ENCODE measurements at places on chromosomes 7 and 10. TPM values are rescaled to one million over a fixed set of nuclear protein-coding genes. Genes with fewer than 3 reads are reported as not detected.

GPR15LG gene
- polyA plus RNA-seq, result not detected

TAS2R5 gene
- 0.89 TPM for polyA plus RNA-seq

SPDYE8 gene
- 0.34 TPM for polyA plus RNA-seq

PNLIPRP2 gene
- 0.19 TPM for polyA plus RNA-seq

VIPR2 gene
- polyA plus RNA-seq, result 2.7 TPM

MCM7 gene
- polyA plus RNA-seq, result 144 TPM

CALN1 gene
- 7.6 TPM for polyA plus RNA-seq

ACBD7 gene
- polyA plus RNA-seq, result 2.8 TPM

TMEM229A gene
- polyA plus RNA-seq, result 0.94 TPM

EGFR gene
- polyA plus RNA-seq, result 1.5 TPM

HOXA6 gene
- not detected for polyA plus RNA-seq

TMUB1 gene
- 47.6 TPM for polyA plus RNA-seq

DNA sequence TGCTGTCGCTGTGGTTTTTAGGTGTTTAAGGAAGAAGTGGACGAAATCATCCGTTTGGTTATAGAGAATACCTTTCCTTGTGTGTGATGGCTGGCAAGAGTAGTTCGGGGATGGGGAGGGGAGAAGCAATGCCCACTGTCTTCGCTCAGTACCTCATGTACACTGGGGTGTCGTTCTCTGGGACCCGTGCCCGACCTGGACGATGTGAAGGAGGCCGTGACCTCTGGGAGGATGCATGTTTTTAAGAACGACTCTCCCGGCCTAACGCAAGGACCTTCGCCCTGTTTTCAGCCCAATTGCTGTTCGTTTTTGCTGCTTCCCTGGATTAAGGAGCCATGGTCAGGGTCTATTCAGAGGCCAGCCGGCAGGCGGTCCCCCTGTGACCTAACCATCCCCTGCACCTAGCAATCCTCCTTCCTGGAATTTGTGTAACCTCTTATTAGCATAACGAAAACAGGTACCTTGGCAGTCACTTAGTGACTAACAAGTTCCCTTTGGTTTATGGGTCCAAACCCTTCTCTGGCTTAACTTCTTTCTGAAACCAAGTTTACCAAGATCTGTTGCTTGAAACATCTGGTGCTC is 1.3 kb downstream of the NFE2L3 start:
- DNase-seq, result peak; percentile 69

- DNase-seq, result no peak
Measured at GRCh38 chr10:3481496-3481895, 303.5 kb downstream of the KLF6 start.

GRCh38 chr10:3807211-3807927 is 22.4 kb upstream of the KLF6 start:
- peak; percentile 34 for DNase-seq

DNA sequence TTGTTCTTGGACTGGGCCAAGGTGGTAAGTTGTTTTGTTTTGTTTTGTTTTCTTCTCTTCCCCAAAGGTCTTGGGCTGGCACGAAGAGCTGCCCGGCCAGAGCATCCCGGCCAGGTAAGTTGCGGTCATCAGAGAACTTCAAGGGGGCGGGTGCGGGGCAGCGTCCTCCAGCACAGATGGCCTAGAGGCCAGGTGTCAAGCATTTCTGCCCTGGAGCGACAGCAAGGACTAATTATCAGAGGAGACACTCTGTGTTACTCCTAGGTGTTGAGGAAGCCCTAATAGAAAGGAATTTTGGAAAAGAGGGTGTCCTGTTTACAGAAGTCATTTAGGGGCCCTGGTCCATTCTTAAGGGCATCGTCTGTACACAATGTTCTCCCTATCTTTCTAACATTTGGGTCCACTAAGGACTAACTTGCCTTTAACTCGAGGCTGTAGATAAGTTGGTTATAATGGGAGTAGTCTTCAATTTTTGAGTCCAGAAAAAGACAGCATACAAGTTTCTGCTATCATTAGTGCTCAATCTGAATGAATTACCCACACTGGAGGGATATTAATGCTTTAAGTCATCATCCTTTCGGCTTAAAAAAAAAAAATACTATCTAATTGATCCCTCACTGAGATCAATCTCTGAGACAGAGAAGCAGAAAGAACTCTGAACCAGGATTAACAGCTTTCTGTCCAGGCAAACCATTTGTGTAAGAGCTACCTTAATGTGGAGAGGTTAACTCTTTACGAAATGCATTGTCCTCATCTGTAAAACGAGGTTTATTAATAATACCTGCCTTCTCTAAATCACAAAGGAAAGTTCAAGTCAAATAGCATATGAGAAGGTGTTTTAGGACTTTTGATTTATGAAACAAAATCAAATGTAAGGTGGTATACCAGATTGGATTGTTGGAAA is 1.5 kb downstream of the ITGB8 start:
- peak; percentile 53 for DNase-seq

DNA sequence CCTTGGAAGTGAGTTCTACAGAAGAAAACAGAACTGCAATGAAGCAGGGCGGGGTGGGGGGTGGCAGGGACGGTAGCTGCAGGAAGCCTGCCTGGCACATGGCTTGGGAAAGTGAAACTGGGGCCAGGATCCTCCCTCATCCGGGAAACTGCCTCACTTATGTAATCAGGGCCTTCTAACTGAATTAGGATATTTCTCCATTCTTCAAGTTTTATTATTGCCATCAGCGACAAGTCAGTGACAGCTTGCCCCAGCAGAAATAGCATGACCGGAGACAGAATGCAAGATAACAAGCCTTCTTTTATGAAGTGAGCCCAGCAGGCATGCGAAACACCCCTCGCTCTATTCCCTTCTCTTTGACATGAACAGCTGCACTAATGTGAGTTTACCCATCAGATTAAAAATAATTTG is 77.5 kb upstream of the CACUL1 start:
- no peak for DNase-seq

GRCh38 chr10:109647627-109648026 is 275.7 kb downstream of the XPNPEP1 start:
- peak; percentile 30 for DNase-seq

DNA sequence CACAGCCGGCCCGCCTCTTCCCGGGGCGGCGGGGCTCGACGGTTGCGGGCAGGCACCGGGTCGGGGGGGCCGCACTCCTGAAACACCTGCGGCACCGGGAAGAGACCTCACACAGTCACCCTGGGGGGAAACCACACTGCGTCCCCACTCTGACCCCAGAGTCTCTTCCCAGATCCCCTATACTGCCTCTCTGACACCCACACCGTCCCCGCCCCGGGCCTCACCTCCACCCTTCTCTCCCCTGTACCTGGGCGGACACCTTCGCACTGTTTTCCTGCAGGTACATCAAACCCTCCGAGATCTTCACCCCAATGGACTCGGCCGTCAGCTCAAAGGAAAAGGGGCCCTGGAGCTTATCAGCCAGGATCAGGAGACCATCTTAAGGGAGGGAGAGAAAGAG is 3.4 kb upstream of the GAL3ST4 start:
- peak; percentile 73 for DNase-seq

DNA sequence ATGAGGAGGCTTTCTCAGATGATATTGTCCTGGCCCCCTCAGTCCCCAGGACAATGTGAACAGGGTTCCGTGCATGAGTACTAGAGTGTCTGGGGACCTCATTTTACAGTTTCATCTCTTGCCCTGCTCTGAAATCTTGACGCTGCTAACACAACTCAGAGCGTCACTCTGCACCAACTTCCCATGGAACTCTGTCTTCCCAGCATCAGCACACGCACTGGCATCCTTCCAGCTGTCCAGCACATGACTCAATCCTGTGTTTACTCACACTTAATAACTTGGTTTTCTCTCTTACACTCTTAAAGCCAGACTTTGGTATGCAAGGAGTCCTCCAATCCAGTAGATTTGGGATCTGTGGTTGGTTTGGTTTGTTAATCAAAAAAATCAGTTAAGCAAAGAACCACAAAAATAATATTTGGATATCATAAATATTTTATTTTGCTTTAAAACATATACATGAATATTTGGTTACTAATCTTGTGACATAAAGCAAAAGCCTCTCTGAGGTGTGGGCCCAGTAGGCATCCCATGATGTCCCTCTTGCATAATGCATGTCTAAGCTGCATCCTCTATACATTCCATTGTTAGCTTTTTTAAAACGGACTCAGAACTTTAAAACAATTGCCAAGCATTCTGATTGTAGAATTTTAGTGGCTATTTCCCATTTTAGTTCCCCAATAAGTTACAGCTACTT is 131.0 kb downstream of the CXCL12 start:
- no peak for DNase-seq

DNA sequence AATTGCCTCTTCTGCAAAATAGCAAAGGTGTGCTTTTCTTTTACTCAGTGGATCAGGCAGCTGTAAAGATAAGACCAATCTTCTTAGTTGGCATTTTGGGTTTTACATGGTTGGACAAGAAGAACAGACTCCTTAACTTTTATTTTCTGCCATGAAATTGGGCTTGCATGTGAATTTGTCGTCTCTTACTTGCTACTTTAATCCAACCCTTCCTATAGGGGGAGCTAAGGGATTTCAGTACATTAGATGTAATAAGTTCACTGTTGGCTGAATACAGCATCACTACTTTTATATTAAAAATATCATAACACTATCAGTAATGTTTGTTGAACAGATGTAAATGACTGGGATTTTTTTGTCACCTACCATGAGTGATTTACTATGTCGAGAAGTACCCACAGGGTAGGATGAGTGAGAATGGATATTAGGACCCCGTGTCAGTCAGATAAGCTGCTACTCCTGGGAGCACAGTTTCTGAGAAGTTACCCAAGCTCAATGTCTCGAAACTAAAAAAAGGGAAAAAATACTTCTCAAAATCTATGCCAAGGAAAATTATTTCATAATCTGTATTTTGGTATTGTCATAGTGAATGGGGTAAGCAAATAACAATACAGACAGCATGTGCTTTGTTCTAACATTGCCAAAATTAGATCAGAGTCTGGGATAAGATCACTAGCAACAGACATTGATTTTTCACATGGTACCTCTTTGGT is 127.4 kb upstream of the AGR3 start:
- peak; percentile 57 for DNase-seq

GRCh38 chr7:37732253-37732652 is 48.7 kb downstream of the GPR141 start:
- peak; percentile 80 for DNase-seq

- DNase-seq, result no peak
Measured at GRCh38 chr7:21113609-21114415, 314.1 kb upstream of the SP4 start.

GRCh38 chr7:17983221-17984062 is 43.1 kb upstream of the SNX13 start:
- no peak for DNase-seq

GRCh38 chr10:4459531-4459930 is 366.5 kb upstream of the AKR1E2 start:
- DNase-seq, result no peak

GRCh38 chr10:21528236-21529031 is 3.0 kb upstream of the SKIDA1 start:
- DNase-seq, result no peak

- DNase-seq, result no peak
Measured at GRCh38 chr10:69045441-69046300, 42.2 kb upstream of the SRGN start.

GRCh38 chr7:123649964-123650363 is 5.7 kb upstream of the LMOD2 start:
- DNase-seq, result no peak

DNA sequence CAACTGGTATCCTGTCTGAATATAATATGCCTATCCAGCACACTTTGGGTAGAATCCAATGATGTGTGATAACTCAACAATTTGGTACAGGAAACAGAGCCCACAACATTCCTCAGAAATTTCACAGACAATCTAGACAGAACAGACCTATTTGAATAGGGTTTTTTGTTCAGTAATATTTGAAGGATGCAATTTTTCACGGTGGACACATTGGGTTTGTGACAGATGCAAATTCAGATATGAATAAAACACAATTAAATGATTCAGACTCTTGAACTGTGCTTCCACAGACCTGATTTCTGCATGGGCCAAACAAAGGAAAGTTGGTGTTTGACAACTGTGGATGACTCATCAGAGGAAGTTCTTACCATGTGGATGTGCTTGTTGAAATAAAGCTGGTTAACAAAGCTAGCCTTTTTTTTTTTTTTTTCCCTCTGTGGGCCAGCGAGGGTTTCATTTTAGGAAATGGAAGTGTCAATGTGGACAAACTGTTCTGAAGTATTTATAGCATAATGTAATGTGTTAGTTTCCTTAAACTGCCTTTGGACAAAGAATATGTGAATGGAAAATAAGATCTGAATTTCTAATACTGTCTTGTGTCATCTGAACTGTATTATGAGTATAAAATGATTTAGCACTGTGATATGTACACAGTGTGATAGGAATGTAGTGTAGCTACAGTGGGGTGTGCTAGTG is 43.2 kb upstream of the FAM133B start:
- no peak for DNase-seq

DNA sequence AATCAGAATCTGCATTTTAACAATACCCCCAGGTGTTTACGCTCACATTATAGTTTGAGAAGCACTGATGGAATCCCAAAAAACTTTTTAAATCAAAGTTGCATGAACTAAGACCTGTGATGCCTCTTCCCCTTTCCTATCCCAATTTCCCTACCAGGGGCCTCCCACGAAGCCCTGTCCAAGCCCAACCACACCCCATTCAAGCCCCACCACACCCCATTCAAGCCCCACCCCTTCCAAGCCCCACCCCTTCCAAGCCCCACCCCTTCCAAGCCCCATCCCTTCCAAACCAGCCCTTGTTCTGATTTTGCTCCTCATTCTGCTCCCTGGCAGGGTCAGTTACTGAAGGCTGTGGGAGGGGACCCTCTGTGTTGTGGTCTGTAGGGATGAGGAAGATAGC is 9.8 kb upstream of the AQP1 start:
- DNase-seq, result no peak

GRCh38 chr10:5560142-5560816 is 35.5 kb downstream of the CALML3 start:
- DNase-seq, result no peak

DNA sequence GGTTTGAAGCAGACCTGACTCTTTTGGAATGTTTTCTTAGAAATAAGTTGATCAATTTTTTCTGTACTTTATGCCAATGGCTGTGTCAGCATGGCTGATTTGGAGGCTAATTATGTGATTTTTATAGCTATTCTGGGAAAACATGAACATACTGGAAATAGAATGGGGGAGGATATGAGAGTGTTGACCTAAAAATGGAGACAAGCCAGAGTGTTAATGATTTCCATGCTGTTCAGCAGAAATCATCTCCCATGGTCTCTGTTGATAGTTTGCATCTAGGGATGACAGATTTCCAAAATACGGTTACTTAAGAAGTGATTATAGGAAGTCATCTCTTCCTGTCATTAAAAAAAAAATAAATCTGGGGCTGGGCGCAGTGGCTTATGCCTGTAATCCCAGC is 32.7 kb upstream of the DMTF1 start:
- no peak for DNase-seq

DNA sequence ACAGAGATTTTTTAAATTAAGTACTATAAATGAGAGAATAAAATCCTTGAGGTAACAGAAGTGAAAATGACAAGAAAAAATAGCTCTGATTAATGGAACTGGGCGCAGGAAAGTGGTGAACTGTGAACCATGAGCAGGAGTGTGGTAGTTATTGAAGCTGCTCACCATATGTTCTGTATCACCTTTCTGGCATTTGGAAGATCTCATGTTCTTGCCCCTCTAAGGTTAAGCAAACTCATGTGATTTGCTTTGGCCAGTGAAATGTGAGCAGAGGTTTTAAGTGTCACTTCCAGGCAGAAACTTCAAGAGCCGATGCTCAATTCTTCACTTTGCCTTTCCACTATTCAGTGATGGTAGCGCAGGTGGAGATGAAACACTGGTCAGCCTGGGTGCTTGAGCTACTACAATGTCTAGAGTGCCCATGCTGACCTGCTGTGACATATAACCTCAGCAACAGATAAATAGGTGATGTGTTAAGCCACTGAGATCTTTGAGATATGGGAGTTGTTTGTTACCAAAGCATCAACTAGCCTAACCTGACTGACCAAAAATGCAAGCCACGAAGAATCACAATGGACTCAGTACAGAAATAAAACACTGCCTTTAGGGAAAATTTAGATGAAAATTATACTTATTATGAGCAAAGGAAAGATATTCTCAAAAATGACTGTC is 18.4 kb downstream of the MTPAP start:
- DNase-seq, result no peak

Measured in GM23338 (cell line).